ENCODE measurements at places on chromosomes 4 and X.

- no peak for DNase-seq
Observed at GRCh38 chrX:17923546-17923945, 62.4 kb upstream of the RAI2 start.

- no peak for DNase-seq
Observed at GRCh38 chr4:80197601-80198440, 518 bp downstream of the PRDM8 start.

DNA sequence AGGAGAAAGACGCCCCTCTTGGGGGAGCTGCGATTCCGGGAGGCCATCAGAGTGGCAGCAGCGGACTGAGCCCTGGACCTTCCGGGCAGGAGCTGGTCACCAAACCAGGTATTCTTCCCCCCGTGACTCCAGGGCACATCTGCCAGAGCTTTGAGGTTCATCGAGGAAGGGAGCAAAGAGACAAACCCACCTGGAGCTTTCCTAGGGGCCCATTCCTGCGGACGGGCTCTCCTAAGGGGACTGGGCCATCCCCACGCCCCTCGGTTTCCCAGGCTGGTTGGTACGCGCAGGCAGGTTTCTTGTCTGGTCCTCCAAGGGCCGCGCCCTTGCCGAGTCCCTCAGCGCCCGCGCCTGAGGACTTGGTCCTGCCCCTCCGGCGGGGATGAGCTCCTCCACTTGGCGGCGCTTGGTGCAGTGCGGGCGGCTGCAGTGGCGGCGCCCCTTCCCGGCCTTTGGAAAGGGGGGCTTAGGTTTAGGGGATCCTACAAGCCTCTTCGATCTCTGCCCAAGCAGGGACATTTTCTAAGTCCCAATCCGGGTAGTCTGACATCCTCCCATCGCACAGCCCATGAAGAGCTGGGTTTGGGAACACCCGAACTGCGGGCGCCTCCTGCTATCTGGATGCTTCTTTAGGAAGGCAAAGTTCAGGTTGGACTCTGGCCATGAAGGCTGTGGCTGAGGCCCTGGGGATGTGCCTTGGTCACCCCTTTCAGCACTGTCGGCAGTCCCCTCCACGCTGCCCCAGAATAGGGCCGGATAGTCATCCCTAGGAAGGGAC, 538 bp downstream of the STBD1 start:
- no peak for DNase-seq

GRCh38 chr4:89357340-89357739, 49.7 kb upstream of the GPRIN3 start:
- DNase-seq, result no peak

DNA sequence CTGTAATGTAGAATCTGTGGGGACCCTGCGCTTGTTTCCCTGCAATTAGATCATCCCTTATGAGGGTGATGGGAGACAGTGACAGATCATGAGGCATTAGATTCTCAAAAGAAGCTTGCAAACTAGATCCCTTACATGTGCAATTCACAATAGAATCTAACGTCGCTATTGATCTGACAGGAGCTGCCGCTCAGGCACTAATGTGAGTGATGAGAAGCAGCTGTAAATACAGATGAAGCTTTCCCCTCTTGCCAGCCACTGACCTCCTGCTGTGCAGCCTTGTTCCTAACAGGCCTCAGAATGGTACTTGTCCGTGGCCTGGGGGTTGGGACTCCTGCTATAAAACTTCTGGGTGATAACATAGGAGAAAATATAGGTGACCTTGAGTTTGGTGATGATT, 1076.8 kb downstream of the PDHA2 start:
- DNase-seq, result no peak

- no peak for DNase-seq
Observed at GRCh38 chrX:111123125-111123524, 27.1 kb downstream of the PAK3 start.

DNA sequence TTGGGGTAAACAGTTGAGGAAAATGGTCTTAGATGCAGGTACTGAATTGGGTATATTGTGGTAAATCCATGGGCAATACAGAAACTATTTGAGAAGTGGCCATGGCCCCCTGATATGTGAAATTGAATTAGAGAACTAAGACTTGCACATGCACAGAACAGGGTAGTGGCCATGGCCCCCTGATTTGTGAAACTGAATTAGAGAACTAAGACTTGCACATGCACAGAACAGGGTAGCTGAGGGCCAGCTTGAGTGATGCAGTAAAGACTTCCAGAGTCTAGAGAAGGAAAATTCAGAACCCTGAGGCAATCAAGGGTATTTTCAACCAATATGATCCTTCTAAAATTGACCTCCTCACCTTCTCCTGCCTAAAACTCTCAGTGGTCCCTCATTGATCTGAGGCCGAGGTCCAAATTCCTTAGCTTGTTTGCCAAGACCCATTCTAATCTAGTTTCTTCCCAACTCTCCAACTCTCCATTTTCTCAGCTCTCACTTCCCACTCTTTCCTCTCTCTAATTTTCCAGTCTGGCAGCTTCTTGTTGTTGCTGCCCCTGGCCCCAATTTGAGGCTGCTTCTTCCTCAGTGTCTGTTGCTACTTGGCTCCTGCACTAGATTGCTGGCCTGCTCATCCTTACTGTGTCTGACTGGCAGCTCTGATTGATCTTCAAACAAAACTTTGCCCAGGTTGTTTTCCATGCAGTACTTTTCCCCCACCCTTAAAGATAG, 72.4 kb downstream of the FRAS1 start:
- no peak for DNase-seq

GRCh38 chr4:7658341-7659204, 223.8 kb upstream of the PSAPL1 start:
- no peak for DNase-seq

DNA sequence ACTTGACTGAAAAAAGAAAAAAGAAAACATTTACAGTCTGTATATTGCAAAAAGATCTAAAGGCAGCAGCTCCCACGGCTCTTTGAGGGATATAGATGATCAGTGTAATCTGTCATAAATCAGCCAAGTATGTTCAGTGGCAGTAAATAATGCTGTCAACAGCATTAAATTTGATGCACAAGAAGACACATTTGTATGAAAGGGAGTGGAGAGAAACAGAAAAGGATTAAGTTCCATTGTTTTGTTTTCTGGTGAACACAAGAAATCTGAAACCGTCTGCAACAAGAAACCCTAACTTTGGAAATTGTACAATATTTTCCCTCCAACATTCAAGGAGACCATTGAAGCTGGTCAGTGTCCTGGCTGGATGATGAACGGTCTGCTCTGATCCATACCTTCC, 27.6 kb upstream of the C1QTNF7 start:
- DNase-seq, result no peak

GRCh38 chr4:174716986-174717770, 111.9 kb downstream of the GLRA3 start:
- no peak for DNase-seq

DNA sequence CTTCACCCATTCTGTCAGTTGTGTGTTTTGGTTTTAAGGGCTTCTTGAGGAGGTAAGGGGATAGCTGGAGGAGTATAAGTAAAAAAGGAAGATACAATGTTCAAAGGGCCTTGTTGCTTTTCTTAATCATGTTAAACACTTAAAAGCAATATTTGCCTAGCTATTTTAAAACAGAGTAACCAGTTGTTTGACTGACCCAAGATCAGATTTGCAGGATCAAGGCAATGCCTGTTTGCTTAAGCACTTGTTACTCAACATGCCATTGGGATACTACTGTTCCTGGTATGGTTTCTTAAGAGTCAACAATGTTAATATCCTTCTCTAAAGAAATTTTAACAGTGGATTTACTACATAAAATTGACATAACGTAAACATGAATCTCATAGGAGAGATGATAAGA, 2.6 kb downstream of the DCLK2 start:
- no peak for DNase-seq

All from stimulated activated CD4-positive, alpha-beta T cell treated with anti-CD3 and anti-CD28 coated beads, TNF-alpha, amount 100 ng/mL, for 24 hours (primary cell).